NCI-H187 treated with DMSO at 0.1 percent for 48 hours (cell line): ENCODE measurements at places on chromosomes 5 and 9.

GRCh38 chr5:94180761-94181160 is 437.6 kb downstream of the KIAA0825 start:
- DNase-seq = no peak

- DNase-seq = no peak
Observed at GRCh38 chr5:157599565-157599964, 24.0 kb upstream of the ADAM19 start.

GRCh38 chr5:172079876-172080275 is 73.4 kb upstream of the FBXW11 start:
- DNase-seq = no peak

GRCh38 chr9:3526997-3527940 is 1.5 kb upstream of the RFX3 start:
- DNase-seq = no peak

DNA sequence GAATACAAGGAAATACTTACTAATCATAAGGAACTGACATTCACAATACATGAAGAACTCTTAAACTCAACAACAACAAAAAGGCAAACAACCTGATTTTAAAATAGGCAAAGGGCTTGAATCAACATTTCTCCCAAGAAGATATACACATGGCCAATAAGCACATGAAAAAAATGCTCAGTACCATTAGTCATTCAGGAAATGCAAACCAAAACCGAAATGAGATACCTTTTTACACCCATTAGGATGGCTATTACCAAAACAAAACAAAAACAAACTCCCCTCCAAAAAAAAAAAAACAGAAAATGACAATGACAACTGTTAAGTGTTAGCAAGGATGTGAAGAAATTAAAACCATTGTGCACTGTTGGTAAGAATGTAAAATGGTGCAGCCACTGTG is 104.1 kb upstream of the ZNF462 start:
- DNase-seq = no peak

- no peak for DNase-seq
Observed at GRCh38 chr5:120465436-120465961, 1.4 kb downstream of the PRR16 start.

DNA sequence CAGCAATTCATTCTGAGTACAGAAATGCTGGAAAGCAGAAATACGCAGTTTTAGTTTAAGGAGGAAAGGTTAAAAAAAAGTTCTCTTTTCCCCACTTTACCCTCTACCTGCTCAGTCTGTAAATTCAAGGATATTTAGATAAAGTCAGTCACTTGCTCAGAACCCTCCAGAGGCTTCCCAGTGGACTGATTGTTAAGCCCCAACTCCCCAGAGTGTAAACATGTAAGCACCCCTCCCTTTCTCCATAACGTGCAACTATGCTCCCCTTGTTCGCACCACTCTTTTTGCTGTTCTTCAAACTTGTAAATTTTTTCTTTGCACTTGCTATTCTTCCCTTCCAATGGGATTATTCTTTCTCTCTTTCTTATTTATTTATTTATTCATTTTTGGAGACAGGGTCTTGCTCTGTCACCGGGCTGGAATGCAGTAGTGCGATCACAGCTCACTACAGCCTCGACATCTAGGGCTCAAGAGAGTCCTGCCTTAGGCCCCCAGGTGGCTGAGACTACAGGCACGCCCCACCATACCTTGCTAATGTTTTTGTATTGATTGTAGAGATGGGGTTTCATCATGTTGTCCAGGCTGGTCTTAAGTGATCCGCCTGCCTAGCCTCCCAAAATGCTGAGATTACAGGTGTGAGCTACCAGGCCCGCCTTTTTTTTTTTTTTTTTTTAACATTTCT is 32.5 kb upstream of the ERBIN start:
- DNase-seq = no peak

- no peak for DNase-seq
Observed at GRCh38 chr9:137082925-137083290, 3.9 kb upstream of the MAN1B1 start.

- DNase-seq = no peak
Observed at GRCh38 chr5:175717837-175718236, 60.0 kb downstream of the HRH2 start.

DNA sequence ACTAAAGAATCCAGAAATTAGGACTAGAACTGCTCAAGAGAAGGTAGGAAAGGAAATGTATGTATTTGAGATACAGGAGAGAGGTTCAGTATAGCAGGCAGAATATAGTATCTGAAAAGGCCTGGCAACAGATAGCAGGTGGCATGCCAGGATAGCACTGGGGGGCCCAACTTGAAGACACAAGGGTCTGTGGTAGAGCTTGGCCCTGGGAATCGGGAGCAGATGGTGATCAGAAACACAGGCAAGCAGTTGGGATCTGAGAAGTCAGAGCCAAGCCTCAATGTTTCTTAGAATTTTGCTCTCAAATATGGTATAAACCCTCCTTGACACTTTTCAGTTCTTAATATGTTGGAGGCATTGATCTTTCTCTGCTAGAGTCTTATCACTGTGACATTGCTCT is 499.8 kb upstream of the CD180 start:
- no peak for DNase-seq

- DNase-seq = no peak
Observed at GRCh38 chr9:125815568-125815967, 68.4 kb downstream of the PBX3 start.

DNA sequence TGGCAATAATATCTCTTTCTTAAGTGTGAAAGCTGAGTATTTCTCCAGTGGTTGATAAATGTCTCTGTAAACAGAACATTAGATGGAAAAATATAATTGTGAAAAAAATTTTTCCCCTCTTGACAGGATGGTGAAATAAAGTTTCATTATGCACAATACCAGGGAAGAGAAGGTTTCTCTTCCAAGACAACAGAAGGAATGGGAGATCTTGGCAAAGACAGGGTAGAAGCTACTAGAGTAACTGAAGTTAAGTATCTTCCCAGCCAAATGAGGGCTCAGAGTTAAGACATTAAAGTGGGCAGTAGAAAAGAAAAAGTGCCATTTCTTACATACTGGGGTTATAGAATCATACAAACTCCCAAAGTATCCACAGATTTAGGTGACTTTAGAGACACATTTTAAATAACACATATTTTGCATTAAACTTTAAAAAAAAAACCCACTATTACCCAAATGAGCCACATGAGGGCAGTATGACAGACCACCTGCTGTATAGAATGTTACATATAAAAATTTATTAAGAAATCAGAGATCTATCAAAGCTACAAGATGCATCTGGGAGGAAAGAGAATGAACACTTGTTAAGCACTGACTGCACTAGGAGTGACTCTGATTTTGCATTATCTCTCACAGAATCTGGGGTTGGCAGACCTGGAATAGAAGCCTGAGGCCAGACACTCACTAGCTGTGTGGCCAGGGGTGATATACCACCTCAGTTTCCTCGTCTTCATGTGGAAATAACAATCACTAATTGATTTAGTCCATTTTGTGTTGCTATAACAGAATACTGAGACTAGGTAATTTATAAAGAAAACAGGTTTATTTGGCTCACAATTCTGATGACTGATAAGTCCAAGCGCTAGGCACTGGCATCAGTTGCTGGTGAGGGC is 98.5 kb downstream of the ARSB start:
- no peak for DNase-seq

DNA sequence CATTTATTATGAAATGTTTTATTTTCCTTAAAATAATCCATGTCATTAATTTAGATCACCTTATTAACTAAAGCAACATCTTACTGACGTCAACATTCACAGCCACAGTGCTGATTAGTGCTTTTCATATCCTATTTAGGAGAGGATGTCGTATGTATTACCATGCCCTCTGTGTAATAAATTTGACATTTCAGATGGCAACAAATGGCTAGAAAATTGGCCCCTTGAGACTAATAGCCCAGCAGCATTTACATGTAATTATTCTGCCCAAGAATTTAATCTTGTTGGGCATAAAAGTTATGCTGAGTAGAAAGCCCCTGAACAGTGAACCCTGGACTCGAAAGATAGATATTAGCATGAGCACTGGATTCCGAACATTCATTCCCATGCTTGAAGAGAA is 391.2 kb downstream of the PRELID2 start:
- DNase-seq = no peak

- DNase-seq = no peak
Observed at GRCh38 chr9:135324329-135324728, 155.3 kb upstream of the PPP1R26 start.

DNA sequence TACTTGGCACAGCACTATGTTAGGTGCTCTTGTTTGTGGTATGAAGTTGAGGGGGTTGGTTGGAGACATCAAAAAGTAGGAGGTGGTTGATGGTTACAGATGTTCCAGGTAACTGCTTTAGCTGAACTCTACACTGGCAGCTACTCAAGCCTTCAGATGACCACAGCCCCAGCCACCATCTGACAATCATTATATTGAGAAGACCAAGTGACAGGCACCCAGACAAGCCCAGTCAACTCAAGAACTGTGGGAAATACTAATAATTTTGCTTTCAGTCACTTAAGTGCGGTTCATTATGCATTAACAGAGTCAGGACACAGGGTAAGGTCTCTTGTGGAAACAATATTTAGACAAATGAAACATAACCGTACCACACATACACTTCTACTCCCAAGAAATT is 38.9 kb upstream of the SLIT3 start:
- no peak for DNase-seq

- DNase-seq = no peak
Observed at GRCh38 chr5:116137544-116138378, 52.9 kb downstream of the COMMD10 start.

DNA sequence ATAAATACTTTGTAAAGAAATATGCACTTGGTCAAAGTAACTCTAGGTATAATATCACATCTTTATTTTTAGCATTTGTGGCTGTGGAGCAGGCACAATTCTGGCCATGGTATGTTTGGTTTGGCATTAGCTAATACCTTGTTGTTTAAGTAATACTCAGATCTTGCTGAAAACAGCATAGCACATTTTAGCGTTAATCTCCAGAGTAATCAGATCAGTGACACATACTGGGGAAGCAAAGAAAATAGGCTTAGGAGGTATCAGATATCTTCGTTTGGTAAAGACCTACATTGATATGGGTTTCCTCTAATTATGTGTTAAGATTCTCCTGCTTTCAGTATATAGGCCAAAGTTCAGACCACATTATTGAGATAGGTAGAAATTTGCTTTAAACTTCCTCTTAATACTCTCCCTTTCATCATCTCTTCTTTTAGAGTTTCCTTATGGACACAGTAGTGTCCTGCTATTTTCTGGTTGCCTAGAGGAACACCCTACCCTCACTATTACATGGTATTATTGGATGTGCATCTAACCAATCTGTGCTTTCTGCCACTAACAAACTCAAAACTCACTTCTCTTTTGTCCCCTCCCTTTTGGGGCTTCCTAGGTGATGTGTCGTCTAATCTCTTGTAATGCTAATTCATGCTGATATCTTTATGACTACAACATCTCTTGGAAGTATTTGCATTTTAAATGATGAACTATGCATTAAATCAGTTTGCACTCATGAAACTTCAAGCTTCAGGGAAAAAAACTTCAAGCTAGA is 437.3 kb upstream of the ADAMTSL1 start:
- DNase-seq = no peak

- no peak for DNase-seq
Observed at GRCh38 chr5:93573354-93574351, 7.4 kb downstream of the NR2F1-AS1 start.

DNA sequence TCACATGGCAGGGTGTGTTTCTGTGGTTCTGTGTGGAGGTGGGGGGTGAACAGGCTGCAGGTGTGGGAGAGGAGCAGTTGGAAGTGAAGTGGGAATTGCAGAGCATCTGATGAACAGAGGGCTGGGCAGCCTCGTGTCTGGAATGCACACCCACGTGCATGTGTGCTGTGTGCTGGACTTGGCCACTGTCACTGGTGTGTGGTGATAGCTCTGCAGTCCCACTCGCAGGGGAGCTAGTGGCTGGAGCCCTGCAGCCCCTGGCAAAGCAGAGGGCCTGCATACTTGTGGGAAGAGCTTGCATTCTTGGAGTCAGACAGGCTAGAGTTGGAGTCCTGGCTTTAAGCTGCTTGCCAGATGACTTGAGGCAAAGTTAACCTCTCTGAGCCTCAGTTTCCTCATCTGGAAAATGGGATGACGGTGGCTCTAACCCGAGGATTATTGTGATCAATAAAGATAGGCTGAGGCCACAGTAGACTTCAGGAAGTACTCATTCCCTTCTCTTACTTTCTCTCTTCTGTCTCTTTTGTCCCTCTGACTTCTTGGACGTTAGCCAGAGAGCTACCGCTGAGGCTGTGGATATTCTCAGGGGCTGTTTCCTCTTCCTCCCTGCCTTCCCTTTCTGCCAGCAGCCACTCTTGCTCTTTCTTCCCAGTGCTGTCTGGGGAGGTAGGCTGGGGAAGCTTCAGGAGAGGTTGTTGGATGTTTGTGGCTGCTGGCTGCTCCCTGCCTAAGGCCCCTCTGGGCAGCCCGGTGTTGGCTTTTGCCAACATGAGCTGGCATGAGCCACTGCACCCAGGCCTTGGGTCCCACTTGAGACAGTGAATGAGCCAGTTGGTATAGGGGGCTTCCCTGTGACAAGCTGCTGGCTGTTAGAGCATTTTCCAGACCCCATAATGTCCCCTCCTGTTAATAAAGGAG is 18.3 kb downstream of the PSAT1 start:
- no peak for DNase-seq

GRCh38 chr5:53030893-53031292 is 41.7 kb downstream of the ITGA2 start:
- no peak for DNase-seq
